ENCODE measurements at places on chromosomes 2 and 18.

GRCh38 chr2:7742301-7742700 is 825.1 kb downstream of the RNF144A start:
- no peak for DNase-seq

GRCh38 chr2:217103752-217104545 is 244.1 kb upstream of the TNP1 start:
- DNase-seq: no peak

GRCh38 chr2:235467588-235467987 is 26.3 kb upstream of the AGAP1 start:
- no peak for DNase-seq

GRCh38 chr2:210050885-210051284 is 48.4 kb downstream of the RPE start:
- DNase-seq: no peak

DNA sequence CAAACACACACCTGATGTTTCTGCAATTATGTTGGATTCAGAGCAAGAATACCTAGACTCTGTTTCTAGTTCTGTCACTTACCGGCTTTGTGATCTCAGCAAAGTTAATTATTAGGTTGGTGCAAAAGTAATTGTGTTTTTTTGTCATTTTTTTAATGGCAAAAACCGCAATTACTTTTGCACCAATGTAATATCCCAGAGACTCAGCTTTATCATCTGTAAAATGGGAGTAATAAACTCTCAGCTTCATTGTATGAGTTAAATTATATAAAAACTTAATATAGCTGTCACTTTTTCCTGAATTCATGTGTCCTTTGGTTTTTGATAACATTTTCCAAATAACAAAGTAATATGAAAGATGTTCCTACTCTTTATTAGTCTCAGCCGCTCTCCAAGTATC is 251.7 kb downstream of the TRIB2 start:
- DNase-seq: no peak

DNA sequence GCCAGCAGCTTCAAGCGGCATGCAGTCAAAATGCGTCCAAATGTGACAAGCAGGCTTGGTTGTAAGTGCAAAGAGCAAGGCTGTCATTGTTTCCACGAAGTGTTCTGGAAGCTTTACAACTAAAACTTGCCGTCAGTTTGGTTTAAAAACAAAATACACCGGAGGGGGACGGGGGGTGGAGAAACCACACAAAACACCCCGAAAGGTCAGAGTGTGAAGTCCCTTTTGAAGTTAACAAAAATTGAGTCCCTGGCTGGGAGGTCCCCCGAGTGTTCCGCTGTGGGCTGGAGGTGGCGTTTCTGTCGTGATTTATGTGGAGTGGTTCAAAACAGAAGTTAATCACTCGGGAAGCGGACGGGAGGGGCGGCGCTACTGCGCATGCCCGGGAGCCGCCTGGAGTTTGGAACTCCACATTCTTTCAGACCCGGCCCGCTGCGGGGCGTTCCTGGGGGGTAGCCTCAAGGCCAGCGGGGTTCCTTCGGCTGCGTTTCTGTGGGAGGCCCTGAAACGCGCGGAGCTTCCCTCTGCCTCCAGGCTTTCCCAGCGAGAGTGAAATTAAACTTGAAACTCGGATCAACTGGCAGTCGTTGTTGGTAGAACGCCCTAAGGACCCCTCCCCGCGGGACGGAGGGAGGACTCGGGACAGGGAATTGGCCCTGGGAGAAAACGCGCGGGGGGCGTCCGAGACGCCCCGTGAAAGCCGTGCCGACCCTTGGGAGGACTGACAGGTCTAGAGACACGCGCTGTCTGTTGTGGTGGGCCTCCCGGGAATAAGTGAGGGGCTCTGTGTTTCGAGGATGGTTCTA is 1.4 kb downstream of the TGIF1 start:
- peak; percentile 91 for DNase-seq

GRCh38 chr2:218536804-218537494 is 31.2 kb downstream of the USP37 start:
- DNase-seq: no peak

GRCh38 chr2:75224636-75225094 is 25.3 kb upstream of the TACR1 start:
- DNase-seq: no peak

DNA sequence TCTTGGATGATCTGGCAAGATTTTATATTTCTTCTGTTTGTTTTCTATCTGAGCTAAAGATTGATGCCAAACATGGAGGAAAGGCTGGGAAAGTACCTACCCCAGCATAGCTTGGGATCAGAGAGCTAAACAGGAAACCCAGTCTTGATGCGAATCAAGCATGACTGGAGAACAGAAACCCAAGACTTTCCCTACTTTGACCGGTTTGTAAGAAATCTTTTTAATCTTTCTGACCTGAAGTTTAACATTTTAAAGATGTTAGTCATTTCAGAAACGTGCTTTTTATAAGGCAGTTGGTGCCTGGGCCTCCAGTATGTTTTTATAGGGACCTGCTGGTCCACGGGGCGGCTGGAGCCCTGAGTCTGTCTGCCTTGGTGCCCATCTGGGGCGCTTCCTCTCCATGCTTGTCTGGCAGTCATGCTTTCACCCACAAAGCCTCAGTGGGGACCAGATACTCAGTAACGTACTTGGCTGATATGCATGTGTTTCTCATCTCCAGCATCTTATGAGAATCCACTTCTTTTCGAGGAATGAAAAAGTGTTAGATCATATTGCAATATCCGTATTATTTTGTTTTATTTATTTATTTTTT is 266.5 kb downstream of the PTGR3 start:
- DNase-seq: no peak

DNA sequence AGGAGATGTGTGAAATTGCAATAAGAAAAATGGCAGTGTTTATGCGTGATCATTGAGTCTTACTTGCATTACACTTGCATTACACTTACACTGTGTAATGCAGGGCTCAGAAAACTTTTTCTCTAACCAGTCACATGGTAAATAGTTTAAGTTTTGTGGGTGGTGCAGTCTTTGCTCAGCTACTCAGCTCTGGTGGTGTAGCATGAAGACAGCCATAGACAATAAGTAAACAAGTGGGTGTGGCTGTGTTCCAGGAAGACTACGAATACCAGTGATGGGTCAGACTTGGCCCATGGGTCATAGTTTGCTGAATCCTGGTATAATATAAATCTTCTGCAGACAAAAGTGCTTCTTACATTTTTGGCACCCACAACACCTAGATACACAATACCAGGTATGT is 115.6 kb upstream of the CYP1B1 start:
- no peak for DNase-seq

GRCh38 chr2:217838409-217838831 is 164.4 kb downstream of the TNS1 start:
- DNase-seq: no peak

DNA sequence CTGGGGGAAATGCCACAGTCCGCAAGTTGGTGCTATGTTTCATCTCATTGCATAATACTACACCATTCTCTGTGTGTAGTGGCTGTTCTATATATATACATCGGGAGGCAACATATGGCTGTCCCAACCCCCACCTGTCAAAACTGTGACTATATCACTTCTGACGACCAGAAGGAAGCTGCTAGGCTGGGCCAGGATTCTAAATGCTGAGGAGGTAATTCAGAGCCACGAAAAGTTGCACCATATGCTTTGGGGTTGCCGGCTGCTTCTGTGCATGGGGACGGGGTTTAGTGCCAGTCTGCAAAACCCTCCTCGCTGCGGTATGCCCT is 117.3 kb downstream of the MSH2 start:
- DNase-seq: no peak

GRCh38 chr2:127673291-127674069 is 1.9 kb downstream of the LIMS2 start:
- DNase-seq: no peak

GRCh38 chr2:24330161-24330560 is 30.2 kb downstream of the ITSN2 start:
- DNase-seq: no peak

- DNase-seq: no peak
These were observed 101.7 kb downstream of the SOCS6 start for GRCh38 chr18:70390371-70391090.

- no peak for DNase-seq
These were observed 122.5 kb upstream of the RBMS1 start for GRCh38 chr2:160616149-160616548.

DNA sequence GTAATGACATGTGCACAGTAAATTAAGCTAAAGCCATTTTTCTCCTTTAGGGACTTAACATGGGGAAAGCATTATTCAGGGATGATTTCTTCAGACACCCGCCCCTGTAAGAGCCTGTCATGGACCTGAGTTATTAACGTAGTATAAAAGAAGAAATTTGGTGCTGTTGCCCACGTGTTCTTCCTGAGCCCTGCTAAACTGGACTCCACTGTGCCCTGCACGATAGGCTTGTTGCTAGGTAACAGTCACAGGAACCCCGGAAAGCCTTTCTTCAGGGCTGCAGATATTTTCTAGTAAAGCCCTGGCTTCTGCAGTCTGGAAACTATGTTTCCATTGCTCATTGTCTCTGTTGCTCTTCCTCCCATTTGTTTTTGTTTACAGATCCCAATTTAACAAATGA is 157.9 kb downstream of the LRRC30 start:
- no peak for DNase-seq

DNA sequence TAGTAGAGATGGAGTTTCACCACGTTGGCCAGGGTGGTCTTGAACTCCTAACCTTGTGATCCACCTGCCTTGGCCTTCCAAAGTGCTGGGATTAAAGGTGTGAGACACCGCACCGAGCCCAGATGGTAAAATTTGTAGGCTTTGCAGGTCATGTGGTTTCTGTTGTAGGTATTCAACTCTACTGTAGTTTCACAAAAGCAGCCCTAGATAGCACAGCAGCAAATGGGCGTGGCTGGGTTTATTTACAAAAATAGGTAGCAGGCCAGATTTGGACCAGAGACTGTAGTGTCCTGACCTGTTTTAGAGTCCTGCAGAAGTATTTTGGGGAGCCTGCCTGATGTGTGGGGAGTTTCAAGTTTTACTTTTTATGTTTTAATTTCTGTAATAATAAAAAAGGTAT is 84.1 kb upstream of the RASGRP3 start:
- no peak for DNase-seq

- DNase-seq: no peak
These were observed 880.6 kb downstream of the TSN start for GRCh38 chr2:122636097-122636496.

DNA sequence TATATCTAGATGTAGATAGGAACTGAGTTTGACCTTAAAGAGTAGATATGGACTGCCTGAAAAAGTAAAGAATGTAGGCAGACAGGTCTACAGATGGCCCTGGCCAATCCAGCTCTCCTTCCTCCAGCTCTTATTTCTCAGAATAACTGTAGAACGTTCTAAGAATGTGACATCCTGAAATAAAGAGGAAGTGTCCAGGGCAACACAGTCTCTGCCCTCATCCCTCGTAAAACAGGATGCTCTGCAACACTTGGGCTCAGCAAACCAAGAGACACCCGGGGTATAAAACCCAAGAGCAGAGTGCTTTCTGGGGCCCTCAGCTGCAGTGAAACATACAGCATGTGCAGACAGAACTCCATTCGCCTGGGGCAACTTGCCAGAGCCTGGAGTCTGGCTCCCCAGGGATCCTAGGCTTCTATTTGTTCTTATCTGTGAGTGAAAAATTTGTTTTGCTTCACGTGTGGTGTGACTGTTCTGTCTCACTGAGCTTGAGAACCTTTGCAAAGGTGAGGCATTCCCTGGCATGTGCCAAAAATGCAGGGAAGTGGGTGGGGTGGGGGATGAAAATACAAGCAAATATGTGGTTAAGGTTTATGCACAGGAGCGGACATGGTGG is 401.0 kb downstream of the SETBP1 start:
- no peak for DNase-seq
